ENCODE measurements at places on chromosomes 6 and 20.

GRCh38 chr6:33420491-33421343 is 852 bp downstream of the SYNGAP1 start:
- no peak for DNase-seq

DNA sequence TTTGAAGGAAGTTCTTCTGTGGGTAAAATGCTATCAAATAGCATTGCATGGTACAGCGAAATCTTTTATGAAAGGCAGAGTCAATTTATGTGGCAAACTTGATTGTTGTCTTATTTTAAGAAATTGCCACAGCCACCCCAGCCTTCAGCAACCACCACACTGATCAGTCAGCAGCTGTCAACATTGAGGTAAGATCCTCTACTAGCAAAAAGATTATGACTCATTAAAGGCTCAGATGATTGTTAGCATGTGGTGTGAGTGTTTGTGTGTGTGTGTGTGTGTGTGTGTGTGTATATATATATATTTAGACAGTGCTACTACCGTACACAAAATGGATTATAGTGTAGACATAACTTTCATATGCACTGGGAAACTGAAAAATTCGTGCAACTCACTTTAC is 27.8 kb downstream of the LRRN4 start:
- DNase-seq, result no peak

DNA sequence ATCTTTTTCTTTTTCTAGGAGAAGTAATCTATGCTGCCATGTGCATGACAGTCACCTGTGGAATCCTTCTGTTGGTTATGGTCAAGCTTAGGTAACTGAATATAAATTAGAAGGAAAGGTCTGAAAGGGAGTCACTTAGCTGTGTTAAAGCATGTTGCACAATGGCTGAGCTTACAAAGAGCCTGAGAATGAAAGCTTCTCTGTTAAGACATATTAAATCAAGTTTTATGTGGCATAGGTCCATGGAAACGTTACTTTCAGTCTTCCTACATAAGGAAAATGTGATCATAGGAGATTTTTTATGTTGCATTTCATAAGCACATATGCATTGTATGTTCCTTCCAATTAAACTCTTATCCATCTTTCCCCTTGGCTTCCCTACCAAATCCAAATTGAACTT is 72.1 kb downstream of the GFRAL start:
- no peak for DNase-seq

GRCh38 chr6:4078691-4079471 is at the start of gene FAM217A:
Gene FAM217A (minus strand): TSS chr6:4079137. CDS start chr6:4077414, 1,723 bp downstream.
- DNase-seq, result peak; percentile 19

DNA sequence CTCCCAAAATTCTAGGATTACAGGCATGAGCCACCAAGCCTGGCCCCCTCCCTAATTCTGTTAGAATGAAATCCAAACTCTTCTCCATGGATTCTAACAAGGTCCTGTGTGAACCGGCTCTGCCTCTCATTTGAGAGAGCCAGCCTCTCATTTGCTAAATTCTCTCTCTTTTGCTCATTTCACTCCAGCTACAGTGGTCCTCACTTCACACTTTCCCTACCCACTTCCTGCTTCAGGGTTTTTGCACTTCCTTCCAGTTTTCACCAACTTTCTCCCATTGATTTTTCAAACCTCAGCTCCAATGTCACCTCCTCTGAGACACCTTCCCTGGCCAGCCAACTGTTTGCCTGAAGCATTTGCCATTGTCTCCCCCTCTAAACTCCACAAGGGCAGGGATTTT is 5.1 kb downstream of the COX4I2 start:
- no peak for DNase-seq

DNA sequence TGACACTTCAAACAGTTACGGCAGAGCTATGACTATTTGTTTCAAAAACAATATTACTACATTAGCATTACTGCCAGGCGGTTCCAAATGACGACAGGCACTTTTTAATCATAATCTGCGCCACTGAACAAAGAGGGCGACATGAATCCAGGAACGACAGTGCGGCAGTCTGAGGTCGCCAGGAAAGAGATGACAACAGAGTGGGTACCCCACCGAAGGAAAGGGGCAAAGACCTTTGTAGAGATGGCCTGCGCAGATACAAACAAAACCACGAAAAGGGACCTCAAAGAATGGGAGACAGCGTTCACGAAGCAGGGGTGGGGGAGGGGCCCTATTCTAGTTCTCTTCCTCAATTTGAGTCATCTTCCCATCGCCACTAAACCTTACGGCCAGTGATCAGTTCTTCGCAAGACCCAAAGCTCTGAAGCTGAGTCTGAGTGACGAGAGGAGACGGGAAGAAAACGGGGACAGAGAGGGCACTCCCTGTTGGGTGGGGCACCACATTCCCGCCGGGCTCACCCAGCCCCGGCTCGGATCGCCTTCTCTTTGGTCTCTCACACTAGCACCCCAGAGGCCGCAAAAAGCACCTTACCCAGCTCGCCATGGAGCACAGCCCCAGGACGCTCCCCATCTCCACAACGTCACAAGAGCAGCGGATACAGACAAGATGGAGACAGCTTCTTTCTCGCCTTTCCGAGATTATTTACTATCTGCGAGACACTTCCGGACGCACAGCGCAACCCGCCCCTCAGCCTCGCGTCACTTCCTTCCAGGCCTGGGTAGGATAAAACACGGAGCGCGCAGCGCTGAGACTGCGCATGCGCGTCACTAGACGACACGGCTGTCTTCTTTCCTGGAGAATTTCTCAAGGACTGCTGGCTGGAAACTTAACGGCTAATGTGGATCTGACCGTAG is at the start of gene SERINC1:
SERINC1 (minus strand) TSS at position 701 of the 915 bp plus-strand sequence; CDS start at position 631, 70 bp downstream.
- DNase-seq, result peak; percentile 98

DNA sequence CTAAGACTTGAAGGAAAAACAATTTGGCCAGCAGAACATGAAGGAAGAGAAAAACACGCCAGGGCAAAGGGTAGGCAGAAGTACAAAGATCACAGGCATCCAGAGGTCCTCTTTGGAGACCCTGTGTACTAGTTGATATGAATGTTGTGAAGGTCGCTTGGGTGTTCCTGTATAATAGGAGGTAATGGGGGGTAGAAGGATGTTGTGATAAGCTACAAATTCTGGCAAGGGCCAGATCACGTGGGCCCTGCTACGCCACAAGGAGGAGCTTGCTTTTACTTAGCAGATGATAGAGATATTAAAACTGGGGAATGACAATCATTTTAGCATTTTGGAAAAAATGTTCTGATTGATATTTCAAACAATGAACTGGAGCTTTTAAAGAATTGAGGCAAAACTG is 878 bp upstream of the HLA-DMA start:
- DNase-seq, result no peak

GRCh38 chr6:65110031-65110430 is 597.0 kb downstream of the EYS start:
- DNase-seq, result no peak

- no peak for DNase-seq
Measured at GRCh38 chr6:41729624-41730023, 5.8 kb downstream of the TFEB start.

GRCh38 chr6:144055121-144055931 is 40.0 kb downstream of the SF3B5 start:
- DNase-seq, result no peak

DNA sequence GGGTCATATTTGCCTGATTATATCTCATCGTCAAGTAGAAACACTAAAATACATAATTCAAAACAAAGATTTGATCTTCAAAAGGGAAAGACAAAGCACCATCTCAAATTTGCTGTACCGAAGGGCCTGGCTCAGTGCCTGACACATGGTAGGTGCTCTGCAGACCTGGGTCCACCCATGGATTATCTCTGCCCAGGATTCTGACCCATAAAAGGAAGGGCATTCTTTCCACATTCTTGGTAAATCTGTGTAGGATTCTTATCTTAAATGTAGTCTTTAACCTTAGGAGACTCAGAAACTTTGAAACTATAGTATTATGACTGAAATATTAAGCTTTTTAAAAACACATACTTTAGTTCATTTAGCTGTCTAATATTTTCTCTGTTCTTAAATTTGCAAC is 274.1 kb upstream of the FLRT3 start:
- DNase-seq, result no peak

DNA sequence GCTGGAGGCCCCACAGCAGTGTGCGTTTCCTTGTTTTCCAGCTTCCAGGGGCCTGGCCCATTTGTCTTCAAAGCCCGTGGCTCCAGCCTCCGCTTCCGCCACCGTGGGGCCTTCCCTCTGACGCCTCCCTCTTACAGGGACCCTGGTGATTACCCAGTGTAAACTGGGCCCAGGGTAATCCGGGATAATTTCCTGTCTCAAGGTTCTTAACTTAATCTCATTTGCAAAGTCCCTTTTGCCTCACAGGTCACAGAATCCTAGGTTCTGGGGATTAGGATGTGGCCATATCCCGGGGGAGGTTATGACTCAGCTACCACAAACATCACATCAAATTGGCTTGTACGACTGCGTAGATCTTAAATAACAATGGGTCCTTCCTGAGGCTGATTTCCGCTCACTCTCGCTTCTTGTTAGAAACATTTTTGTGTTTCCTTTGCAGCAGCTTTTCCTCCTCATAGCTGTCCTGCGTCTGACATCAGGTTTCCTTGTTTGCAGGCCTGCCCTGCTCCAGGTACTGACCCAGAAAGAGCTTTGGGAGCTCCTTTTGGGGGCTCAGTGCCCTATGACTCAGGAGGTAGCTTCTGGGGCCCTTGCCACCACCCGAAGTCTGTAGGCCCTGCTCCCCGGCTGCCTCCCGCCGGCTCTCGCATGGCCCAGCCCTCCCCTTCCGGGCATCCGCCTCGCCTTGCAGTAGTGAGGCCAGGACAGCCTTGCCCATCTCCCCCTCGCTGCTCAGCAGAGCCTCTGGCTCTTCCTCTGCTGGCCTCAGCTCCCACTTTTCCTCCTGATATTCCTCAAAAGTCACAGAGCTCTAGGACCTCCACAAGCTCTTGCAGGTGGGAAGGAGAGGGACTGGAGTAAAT is 100.5 kb downstream of the ERMARD start:
- peak; percentile 59 for DNase-seq

GRCh38 chr6:150420926-150421325 is 52.1 kb downstream of the IYD start:
- DNase-seq, result no peak

GRCh38 chr6:135097172-135097571 is 42.5 kb upstream of the HBS1L start:
- no peak for DNase-seq

GRCh38 chr20:33629533-33629932 is 32.6 kb upstream of the C20orf144 start:
- DNase-seq, result no peak

DNA sequence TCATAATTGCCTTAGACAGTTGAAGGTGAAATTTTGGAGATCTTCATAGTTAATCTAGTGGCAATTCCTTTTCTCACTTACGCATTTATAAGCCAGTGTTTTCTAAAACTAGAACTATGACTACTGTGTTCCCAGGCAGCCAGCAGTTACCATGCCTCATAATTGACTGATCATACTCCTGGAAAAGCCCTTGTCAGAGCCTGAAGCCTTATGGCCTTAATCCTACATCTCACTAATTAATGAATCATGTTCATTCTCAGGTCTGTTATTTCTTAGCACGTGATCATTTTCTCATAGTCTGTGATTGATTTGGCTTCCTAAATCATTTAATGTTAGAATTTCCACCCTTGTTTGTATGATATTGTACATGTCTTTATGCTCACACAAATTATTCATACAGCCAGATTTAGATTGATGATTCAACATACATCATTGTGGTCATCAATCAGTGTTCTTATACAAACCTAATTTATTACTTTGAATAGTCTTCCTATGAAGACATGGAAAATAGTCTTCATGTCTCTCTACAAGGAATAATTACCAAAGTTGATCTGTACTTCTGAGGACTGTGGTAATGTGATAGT is 132.6 kb upstream of the ASCC3 start:
- DNase-seq, result no peak

DNA sequence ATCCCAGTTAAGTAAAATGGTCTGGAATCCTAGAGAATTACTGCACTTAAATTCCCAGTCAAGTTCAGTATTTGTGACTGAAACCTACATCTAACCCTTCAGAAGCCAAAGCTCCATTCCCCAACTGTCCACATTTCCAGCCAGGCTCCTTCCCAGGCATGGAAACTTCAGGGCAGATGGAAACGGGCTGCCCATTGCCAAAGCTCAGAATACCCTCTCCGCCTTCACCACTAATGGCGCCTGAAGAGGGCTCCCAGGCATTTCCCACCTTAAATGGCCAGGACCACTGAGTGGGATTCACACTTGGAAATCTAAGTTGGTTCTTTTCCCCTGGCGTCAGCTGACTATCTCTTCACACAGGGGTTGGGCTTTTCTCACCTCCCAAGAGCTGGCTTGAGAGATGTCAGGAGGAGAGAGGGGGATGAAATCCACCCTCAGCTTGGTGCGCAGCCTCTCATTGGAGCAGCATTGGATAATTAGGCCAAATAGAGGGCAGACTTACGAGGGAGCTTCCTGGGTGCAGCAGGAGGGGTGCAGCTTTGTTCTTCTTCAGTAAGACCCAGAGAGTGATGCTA is 82.9 kb downstream of the ANKRD60 start:
- no peak for DNase-seq

DNA sequence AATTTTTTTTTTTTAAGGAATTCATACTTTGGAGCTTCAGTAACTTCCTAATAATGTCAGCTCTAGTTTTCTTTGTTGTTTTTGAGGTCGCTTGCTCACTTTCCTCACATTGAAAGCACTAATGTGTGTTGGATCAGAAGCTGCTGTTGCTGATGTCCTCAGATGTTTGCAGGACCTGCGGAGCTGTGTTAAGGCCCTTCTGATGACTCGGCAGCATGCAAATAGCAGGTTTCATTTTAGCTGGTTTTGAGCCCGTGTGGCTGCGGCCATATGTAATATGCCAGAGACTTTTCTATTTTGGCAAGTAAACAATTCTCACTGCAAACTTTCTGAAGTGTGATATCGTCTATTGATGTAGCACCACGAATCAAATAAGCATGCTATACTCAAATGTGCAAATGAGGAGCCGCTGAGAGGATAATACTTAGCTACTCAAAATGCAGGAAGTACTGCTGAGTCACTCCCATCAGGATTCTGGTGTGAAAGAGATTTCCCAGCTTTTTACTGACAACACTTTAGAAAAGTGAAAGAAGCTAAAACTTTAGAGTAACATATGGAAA is 187.8 kb downstream of the SASH1 start:
- no peak for DNase-seq

DNA sequence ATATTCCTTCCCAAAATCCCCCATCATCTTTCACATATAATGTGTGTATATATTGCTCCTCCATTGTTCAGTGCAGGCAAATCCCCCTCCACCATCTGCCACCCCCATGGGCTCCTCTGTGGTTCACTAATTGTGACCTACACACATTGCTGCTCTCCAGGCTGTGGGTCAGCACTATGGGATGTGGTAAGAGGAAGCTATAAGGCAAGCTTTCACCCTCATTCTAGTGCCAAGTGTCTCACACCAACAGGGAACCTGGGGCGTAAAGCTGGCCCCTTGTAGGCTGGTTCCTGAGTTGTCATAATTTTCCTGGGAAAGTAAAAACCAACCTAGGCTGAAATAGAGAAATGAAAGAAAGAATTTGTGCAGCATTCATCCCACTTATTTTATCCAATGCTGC is 16.8 kb downstream of the FKBP1A start:
- no peak for DNase-seq

DNA sequence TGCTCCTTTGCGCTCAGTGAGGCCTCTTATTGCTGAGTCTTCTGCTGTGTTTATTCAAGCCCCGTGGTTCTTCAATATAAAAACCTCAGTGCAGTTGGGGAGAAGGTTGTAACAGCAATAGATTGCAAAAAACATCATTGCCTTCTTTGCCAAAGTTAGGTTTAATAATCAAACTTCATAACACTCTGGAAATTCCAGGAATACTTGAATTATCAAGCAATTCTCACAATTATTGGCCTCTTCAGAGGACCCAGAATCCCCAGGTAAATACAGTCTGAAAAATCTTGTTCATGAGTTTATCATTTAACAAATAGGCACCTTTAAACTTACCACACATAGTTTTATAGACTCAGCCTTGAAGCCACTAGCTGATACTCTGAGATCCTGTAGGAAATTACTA is 213.6 kb downstream of the OGFRL1 start:
- DNase-seq, result no peak

- no peak for DNase-seq
Measured at GRCh38 chr6:75117701-75118100, 88.2 kb downstream of the COL12A1 start.
